ENCODE measurements at places on chromosomes 1 and 21. TPM values are rescaled to one million over a fixed set of nuclear protein-coding genes. Genes with fewer than 3 reads are reported as not detected.

ATP1A2 gene
- total RNA-seq = 4.5 TPM

GRCh38 chr1:9881838-9882249 is 28.2 kb downstream of the CTNNBIP1 start:
- DNase-seq = no peak

GRCh38 chr1:36528361-36529349 is 45.9 kb upstream of the CSF3R start:
- DNase-seq = no peak

OR2T3 gene
- not detected for total RNA-seq

RXFP4 gene
- not detected for total RNA-seq

DNA sequence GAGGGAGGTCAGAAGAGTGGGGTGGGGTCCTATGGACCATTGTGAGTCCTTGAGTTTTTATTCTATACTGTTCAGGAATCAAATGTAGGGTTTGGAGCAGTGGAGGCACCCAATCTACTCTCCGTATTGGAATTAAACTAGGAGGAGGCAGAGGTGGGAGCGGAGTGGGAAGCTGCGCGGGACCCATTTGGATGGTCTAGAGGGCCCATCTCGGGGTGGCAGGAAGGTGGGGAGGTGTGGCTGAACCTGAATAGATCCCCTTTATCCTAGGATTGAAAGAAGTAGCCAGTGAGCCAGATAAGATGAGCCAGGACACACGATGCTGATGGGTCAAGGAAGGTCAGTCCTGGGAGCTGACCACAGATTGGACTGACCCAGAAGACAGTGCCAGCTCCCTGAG is 325.8 kb downstream of the AJAP1 start:
- no peak for DNase-seq

DNA sequence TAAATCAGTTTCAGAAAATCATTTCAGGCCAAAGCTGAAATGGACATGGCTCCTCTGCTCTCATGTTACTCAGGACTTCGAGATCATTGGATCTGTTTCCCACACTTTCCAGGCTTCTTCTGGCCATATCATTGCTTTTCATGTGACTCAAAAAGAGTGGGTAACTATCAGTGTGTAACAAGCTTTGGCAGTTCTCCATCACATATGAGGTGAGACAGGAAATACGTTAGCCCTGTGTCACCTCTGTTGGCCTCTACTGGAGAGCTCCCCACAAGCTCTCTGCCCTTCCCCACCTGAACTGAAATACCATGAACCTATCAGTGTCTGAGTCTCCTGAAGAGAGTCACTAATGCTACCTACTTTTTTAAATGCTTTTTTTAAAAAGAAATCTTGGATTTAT is 128.2 kb downstream of the LBR start:
- DNase-seq = no peak

DNA sequence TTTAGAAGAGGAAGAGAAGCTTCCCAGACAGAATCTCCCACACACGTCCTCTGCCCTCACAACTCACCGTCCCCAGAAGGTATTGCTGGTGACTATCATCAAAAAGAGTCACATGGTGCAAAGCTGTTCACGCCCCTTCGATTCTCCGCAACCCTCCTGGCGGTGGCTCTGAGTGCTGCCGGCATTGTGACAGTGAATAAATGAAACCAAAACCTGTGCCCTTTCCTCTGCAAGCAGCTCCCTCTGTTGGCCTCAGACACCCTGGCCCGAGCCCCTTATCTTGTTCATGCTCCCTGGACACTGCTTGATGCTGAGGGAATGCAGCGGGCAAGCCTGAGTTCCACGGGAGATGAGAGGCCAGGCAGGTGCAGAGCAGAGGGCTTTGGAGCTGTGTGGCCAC is 510.3 kb downstream of the NPHP4 start:
- no peak for DNase-seq

- DNase-seq = no peak
Measured at GRCh38 chr1:200628223-200628881, 7.8 kb upstream of the KIF14 start.

BMP8B gene
- 1.7 TPM for total RNA-seq

DNA sequence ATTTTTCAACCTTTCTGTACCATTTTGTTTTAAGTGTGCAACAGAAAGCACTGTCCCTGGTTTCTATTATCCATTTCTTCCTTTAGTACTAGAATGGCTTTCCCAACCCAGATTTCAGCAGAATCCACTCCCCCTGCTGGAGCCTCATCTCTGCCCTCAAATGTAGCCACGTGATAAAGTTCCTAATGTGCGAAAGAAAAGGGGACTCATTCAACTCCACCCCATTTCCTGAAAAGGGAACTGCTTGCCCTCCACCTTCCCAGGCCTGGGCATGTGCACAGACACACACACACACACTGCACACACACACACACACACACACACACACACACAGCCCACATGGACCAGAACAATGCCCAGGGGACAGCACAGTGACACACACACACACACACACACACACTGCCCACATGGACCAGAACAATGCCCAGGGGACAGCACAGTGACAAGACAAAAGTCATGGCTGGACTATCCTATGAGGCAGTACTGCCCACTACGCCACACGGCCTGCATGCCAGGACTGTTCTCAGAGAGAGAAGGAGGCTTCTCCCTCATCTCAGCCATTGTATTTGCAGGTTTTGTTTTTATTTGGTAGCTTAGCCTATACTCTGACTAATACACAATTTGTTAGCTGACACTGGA is 33.2 kb downstream of the PACC1 start:
- no peak for DNase-seq

KRTAP19-3 gene
- not detected for total RNA-seq

DNA sequence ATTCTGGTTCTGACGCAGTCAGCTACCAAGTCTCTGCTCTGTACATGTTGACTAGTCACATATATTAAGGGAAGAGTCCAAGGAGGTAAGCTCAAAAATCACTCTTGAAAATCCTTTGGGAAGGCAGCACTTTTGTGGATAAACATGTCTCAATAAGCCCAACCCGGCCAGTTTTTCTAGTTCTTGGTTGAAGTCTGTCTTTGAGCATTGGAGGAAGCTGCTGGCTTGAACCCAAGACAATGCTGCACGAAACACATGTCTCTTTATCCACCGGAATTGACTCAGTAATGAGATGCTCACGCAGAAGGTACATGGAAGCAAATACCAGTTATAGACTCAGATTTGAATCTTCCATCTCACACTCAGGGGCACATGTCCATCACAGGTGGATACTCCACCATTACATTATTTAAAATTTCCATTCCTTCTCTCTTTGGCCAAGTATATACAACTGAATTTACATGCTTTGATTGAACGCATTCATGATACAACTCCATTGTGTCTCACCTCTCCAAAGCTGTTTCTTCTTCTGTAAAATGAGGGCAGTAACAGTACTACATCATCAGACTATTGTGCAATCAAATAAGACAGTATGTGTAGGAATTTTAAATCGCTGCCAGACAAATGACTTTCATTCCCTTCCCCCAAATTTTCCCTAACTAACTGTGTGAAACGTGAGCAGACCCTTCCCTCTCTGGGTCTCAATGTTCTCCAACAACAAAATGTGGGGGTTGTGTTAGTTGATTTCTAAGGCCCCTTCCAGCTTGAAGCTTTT is 9.6 kb upstream of the GUCA2A start:
- no peak for DNase-seq

- DNase-seq = no peak
Measured at GRCh38 chr21:29168891-29169315, 38.5 kb downstream of the MAP3K7CL start.

- DNase-seq = no peak
Measured at GRCh38 chr1:150473659-150474058, 13.6 kb upstream of the TARS2 start.
